ENCODE measurements at places on chromosomes 2 and 18. TPM values are rescaled to one million over a fixed set of nuclear protein-coding genes. Genes with fewer than 3 reads are reported as not detected.

The NMUR1 gene
- under 0.01 TPM for total RNA-seq

The HOXD12 gene
- not detected for total RNA-seq

The KCNIP3 gene
- total RNA-seq = 0.47 TPM

The CDK15 gene
- not detected for total RNA-seq

The SPC25 gene
- 6.4 TPM for total RNA-seq

The HOXD9 gene
- 0.09 TPM for total RNA-seq

The CYRIA gene
- 27.4 TPM for total RNA-seq

The SCN9A gene
- 1.2 TPM for total RNA-seq

The SCLY gene
- 25.0 TPM for total RNA-seq

The HOXD1 gene
- total RNA-seq = 1.8 TPM

The SERPINB5 gene
- total RNA-seq = not detected

The SNRNP200 gene
- total RNA-seq = 55.1 TPM

The TYMS gene
- total RNA-seq = 25.2 TPM

The MAT2A gene
- 66.2 TPM for total RNA-seq

The TET3 gene
- total RNA-seq = 5.7 TPM

The VWC2L gene
- not detected for total RNA-seq

The NEU4 gene
- total RNA-seq = not detected

The CNTNAP5 gene
- total RNA-seq = 0.09 TPM

The FAM117B gene
- 1.4 TPM for total RNA-seq

The TM4SF20 gene
- not detected for total RNA-seq

The RTP5 gene
- not detected for total RNA-seq

The LTBP1 gene
- 10.7 TPM for total RNA-seq

The CACNB4 gene
- 0.18 TPM for total RNA-seq

The CTAGE1 gene
- 0.09 TPM for total RNA-seq

The MLPH gene
- not detected for total RNA-seq

The CDH19 gene
- 0.09 TPM for total RNA-seq

The POTEI gene
- 0.09 TPM for total RNA-seq

The TNFAIP6 gene
- 1.8 TPM for total RNA-seq

Data from endothelial cell of coronary artery (primary cell).